ENCODE measurements at places on chromosomes 7 and 10. TPM values are rescaled to one million over a fixed set of nuclear protein-coding genes. Genes with fewer than 3 reads are reported as not detected.

RSPH10B2 gene
- total RNA-seq: 0.39 TPM

TMEM270 gene
- not detected for total RNA-seq

KLLN gene
- total RNA-seq: 1.4 TPM

GPR26 gene
- not detected for total RNA-seq

PUS7 gene
- 8.9 TPM for total RNA-seq

C7orf33 gene
- total RNA-seq: not detected

HHEX gene
- 4.8 TPM for total RNA-seq

ADAP1 gene
- 147 TPM for total RNA-seq

ITPRID1 gene
- total RNA-seq: 2.6 TPM

PDE1C gene
- total RNA-seq: 4.0 TPM

GJD4 gene
- not detected for total RNA-seq

Data from left colon (tissue), 2 donors.